ENCODE measurements at places on chromosomes 6 and 20.

DNA sequence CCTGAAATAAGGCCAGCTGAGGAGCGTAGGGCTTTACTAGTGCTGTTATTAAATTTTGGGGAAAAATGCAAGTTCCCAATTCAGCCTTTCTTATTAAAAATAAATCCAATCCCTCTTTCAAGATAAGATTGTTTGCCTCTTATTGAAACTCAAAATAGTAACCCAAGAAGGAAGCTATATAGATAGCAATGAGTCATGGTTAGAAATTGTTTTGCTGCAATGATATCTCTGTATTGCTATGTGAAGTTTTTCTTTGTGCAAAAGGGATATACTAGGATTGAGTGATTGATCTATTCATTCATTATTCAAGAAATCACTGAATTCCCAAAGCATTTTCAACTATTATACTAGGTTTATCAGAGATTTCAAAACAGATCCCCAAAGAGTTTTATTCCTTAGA lies 93.0 kb upstream of the HDAC2 start:
- DNase-seq: no peak

DNA sequence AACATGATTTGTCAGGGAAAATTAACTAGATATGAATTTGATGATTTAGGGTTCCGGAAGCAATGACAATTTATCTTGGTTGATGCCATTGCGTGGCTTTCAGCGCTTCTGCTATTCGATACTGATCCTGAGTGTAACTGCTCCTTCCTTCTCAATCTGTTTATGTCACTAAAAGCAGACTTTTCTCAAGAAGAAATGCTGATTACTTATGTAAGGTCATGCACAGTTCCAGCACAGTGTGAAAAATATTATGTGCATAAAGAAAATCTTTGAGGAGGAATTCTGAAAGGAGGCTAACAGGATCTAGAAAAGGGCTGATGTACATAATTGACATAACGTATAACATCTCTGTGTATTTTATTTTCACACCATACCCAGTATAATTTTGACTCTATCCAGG lies 336.6 kb downstream of the PACRG start:
- DNase-seq: no peak

GRCh38 chr6:41079080-41079479 lies 6.3 kb downstream of the NFYA start:
- no peak for DNase-seq

DNA sequence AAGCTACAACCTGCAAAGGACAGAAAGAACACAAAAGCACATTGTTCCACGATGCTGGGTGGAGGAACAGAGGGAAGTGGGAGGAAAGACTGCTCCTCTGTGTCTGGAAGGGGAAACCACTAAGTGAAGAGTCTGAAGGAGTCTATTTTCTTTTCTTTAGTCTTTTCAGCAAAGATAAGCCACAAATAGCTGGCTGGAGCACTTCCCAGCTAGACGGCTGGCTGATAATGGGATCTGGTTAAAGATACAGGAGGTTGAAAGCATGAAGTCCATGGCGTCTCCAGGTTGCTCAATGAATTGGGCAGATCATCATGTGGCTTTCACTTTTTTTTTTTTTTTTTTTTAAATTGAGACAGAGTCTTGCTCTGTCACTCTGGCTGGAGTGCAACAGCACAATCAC lies 154.0 kb upstream of the KCNG1 start:
- DNase-seq: no peak

- DNase-seq: no peak
Measured at GRCh38 chr6:2676048-2676447, 74.7 kb downstream of the MYLK4 start.

DNA sequence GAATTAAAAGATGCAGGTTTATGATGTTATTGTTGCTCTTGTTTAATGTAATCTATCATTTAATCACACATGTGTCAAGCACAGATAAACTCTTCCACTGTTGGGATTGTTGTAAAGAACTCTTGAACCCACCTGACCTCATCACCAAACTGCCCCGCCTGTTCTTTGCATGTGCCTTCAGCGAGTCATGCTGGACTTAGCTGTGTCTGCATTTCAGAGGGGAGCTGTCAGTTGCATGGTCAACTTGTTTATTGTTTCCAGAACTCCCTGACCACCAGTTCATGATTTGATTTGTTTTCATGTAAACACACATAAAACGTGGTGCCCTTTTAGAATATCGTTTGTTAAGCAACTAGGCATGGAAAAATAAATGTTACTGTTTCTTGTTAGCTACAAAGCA lies 93.6 kb downstream of the KHDC1L start:
- no peak for DNase-seq

DNA sequence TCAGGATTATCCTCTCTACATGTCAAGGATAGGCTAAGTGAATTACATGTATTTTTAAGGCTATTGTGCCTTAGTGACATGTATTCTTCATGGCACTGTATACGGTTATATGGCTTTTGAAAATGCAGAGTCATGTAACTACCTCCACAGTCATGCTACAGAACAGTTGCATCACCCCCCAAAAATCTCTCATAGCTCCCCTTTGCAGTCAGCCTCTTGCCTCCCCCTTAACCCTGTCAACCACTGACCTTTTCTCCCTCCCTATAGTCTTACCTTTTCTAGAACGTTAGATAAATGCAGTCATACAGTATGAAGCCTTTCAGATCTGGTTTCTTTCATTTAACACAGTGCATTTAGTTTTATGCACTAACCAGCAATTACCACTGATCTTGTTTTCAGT lies 10.3 kb upstream of the RNF24 start:
- DNase-seq: no peak

DNA sequence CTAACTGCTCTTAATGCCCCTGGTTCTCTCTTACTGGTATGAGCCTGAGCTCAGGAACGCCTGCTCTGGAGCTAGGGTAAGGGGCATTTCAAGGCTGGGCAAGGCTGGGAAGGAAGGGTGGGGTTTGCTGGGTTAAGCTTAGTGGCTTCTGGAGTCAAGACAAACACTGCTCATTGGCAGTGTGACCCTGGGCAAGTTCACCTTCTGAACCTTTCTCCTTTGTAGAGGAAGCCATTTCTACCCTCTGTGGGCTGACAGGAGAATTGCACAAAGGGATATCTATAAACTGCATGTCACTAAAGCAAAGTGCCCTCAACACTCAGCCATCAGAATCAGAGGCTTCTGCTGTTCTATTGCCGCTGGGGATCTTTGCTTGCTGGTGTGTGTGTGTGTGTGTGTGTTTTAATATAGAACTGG lies 20.3 kb upstream of the LRRN4 start:
- no peak for DNase-seq

DNA sequence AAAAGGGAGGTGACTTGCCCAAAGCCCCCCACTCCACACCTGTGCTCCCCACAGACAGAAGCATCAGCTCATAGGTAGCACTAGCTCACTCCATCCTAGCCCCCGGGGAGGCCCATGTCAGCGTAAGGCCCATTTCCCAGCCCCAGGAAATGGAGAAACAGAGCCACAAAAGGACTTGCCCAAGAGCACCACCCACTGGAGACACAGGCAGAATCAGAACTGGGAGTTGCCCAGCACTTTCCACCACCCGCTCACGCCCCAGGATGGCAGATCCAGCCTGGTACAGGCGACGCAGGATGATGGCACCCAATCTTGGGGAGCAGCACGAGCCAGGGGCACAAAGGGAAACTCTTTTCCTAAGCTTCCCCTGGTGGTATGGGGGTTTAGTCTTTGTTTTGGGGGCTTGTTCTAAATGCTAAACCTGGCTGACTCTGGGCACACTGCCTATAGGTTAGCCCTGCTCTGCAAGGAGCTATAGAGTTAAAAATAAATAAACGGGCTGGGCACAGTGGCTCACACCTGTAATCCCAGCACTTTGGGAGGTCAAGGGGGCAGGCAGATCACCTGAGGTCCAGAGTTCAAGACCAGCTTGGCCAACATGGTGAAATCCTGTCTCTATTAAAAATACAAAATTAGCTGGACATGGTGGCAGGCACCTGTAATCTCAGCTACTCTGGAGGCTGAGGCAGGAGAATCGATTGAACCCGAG lies 11.8 kb downstream of the C20orf203 start:
- no peak for DNase-seq

GRCh38 chr20:60715172-60715571 lies 536.9 kb upstream of the CDH4 start:
- DNase-seq: no peak

- no peak for DNase-seq
Measured at GRCh38 chr6:84770521-84770920, 6.1 kb upstream of the TBX18 start.

- no peak for DNase-seq
Measured at GRCh38 chr20:6157345-6157744, 34.5 kb upstream of the FERMT1 start.

GRCh38 chr20:33910056-33910455 lies 83.7 kb upstream of the RALY start:
- no peak for DNase-seq

DNA sequence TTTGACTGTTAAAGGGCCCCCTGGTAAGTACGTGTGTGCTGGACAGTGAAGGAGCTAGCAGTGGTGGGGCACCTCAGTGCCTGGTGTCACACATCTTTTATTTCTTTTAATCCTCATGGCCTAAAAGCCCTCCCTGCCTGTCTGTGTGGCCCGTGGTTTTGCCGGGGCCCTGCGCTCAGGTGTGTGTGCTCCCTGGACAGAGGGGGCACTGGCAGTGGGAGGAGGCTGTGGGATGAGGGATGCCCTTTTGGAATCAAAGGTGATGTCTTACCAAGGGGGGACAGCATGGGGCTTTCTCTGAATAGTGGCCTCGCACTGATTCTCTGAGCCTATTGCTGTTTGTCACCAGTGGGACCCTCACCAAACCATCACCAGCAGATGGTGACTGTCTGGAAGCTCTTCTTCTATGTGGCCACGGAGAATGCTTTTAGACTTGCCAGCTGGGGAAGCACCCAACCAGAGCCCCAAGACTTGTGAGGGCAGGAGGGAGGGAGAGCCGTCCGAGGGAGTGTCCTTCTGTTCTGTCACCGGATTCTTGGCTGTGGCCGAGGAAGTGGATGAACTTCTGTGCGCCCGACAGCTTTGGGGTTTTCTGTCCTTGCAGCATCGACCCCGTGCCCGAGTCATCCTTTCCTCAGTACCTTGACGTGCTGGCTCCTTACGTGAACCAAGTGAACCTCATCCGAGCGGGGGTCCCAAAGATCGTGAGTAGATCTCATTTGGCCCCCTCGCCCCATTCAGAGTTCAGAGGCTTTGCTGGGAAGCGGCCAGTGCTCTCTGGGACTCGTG lies 18.1 kb downstream of the PNLDC1 start:
- no peak for DNase-seq

- no peak for DNase-seq
Measured at GRCh38 chr20:53834062-53834442, 236.3 kb downstream of the BCAS1 start.

- no peak for DNase-seq
Measured at GRCh38 chr6:151609146-151609902, 115.5 kb downstream of the CCDC170 start.

GRCh38 chr6:125792172-125792571 lies 1.4 kb downstream of the NCOA7 start:
- no peak for DNase-seq

GRCh38 chr20:30502670-30503069 lies 754.8 kb upstream of the DEFB115 start:
- DNase-seq: no peak

DNA sequence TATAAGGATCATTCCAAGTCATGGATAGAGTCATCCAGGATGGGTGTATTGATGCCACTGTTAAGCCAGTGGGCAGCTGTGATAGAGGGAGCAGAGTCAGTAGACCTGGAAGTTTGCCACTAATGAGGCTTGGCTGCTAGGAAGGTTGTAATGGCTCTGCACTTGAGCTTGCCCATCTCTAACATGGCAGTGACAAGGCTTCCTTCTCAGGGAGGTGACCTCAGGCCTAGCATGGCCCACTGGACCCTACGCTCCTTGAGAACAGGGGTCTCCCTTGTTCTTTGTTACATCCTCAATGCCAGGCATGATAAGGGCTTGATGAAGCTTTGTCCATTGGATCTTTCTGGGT lies 155.1 kb downstream of the CD83 start:
- no peak for DNase-seq

DNA sequence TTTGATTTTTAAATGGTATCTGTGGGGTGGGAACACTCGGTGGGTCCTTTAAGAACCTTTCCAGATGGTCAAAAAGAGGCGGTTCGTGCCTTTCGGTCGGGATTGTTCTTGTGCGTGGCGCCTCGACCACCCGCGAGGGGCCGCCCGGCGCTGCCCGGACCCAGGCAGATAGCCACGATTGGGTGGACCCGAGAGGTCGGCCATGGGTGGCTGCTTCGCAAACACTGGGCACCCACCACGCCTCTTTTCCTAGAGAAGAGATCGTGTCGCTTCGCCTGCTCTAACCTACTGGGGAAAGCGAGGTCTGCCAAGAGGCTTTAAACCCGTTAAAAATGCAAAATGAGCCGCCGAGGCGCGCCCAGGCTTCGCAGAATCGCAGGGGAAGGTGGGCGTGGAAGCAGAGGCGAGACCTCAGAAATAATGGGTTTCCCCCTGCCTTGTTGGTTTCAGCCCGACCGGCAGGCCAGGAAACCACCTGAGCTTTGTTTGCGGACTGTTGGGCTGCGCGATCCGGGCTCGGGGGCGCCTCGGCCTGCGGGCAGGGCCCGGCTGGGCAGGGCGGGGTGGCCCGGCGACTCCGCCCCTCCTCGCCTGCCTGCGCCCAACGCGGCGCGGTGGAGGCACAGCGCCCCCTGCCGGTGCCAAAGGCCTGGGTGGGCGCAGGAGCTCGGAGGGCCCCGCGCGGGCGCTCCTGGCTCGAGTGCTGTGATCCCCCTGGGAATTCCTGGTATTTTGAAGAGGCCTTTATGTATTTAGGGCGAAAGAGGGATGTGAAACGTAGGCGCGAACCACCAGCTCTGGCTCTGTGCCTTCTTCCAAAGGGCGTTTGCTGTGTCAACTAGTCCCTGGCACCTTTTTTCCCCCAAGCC lies 1.6 kb downstream of the MARCKS start:
- DNase-seq: peak; percentile 64

- no peak for DNase-seq
Measured at GRCh38 chr6:108002365-108003221, 44.6 kb upstream of the SEC63 start.

- DNase-seq: no peak
Measured at GRCh38 chr6:24659561-24659960, 7.1 kb downstream of the TDP2 start.

DNA sequence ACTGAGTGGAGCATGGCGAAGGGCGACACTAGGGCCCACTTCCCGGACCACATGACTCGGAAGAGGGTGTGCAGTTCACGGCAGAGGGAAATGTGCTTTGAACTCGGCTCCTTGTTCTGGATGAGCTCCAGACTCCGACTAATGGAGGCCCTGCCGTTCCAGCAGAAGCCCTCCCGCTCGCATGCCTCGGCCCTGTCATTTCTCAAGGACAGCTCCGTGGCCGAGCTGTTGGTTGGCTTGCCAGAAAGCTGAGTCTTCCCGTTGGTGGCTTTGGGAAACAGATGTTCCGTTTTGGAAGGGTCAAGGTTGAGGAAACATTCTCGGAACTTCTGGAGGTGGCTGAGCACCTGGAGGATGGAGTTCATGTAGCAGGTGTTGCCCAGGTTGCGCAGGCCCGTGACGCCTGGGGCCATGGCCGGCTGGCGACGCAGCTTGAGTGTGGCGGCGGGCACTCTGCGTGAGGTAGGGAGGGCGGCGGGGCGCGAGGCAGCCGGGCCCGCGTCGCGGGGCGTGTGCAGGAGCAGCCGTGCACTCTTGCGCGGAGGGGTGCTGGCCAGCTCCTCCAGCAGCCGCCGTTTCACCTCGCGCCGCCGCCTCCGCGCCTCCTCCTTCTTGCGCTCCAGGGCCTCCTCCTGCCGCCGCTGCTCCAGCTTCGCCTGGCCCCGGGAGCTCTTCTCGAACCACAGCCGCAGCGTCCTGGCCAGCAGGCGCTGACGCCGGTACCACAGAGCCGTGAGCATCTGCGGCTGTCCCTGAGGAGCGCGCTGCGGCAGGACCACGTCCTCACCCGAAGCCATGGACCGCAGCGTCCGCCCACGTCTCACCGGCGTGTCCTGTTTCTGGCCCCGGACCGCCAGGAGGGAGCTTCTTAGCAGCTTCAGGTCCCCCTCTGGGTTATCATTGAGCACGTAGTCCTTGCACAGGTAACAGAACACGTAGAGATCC lies 18.6 kb downstream of the TOMM6 start:
- DNase-seq: no peak
